ENCODE measurements at places on chromosomes 1 and 21.

- no peak for DNase-seq
These were observed 1.6 kb downstream of the DONSON start for GRCh38 chr21:33586927-33587326.

DNA sequence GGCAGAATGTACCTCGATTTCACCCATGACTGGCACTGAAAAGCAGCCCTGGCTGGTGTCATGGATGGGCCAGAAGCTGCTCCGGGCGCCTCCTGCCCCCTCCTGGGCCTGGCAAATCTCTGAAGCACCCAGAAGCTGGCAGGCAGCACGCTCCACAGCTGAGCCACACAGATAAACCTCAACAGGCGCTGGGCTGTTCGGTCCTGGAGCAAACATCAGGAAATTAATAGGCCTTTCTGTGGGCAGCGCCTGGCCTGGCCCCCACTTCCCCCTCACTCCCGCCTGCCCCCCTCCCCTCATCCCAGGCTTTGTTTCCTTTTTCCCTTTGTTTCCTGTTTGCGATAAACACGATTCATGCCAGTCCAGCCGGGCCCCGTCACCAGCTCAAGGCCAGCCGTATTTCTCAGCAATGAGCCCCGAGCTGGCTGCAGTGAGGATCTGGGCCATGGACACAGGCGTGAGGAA lies 20.1 kb upstream of the DISP3 start:
- no peak for DNase-seq

DNA sequence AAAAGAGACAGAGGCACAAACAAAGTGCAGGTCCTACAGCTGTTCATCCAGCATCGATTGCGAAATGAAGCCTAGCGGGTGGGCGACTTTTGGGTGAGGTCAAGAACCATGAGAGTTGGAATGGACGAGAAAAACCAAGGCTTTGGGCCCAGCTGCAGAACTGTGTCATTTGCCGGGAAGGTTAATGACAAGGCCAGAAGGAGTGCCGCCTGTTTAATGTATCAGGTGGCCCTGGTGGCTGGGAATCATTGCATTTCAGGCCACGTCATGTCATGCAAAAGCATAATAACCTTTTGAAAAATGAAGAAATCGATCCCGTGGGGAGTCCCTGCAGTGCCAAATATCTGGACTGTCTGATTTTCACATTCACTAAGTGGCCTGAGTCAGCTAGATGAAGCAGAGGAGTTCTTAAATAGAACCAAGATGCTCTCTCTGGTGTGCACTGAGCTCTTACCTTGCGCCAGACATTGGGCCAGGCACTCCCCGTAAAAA lies 8.1 kb upstream of the RCC2 start:
- DNase-seq: no peak

DNA sequence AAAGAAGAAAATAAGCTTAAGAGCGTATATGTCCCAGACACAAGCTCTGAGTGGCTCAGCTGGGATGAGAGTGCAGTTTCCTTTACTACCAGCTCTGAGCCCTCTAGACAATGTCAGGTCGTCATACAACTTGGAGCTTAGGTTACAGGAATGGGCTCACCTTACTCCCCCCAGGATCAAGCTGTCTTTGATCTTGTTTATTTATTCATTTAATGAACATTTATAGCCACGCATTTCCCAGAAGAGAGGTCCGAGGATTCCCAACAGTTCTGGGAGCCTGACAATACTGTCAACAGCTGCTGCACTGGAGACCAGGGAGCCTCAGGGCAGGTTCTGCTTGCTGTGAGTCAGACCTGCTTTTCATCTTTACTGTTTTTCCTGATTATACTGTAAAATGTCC lies 378.9 kb downstream of the PLPP3 start:
- no peak for DNase-seq

GRCh38 chr1:243819438-243819839 lies 30.6 kb downstream of the AKT3 start:
- no peak for DNase-seq

- DNase-seq: no peak
These were observed 2.3 kb upstream of the RGS13 start for GRCh38 chr1:192633533-192634253.

DNA sequence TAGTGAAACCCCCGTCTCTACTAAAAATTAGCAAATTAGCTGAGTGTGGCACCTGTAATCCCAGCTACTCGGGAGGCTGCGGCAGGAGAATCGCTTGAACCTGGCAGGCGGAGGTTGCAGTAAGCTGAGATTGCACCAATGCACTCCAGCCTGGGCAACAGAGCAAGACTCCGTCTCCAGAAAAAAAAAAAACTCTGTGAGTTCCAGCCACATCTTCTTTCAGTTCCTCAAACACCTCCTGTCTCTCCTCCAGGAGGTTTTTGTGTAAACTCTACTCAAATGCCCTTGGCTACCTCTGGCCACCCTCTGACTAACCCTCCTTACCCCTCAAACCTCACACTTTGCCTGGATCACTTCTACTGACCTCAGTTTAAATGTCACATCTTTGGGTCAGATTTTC lies 38.1 kb downstream of the RCSD1 start:
- no peak for DNase-seq

GRCh38 chr1:45393718-45394302 lies 53.6 kb upstream of the MUTYH start:
- no peak for DNase-seq

DNA sequence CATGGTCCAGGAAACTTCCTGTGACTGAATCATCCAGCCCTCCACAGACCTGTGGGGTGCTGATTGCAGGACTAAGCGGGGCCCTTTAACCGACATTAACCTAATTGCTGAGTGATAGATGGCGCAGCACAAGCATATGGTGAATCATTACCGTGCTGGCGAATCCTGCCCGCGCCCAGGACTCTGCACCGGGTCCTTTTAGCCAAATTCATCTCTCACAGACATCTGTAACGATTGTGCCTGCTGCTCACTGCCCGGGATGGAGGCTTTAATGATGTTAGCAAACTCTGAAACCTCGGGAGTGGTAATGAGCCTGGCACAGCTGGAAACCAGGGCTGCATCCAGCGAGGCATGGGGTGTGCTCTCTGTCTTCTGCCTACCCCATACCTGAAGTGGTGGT lies 147.3 kb upstream of the CD34 start:
- no peak for DNase-seq

DNA sequence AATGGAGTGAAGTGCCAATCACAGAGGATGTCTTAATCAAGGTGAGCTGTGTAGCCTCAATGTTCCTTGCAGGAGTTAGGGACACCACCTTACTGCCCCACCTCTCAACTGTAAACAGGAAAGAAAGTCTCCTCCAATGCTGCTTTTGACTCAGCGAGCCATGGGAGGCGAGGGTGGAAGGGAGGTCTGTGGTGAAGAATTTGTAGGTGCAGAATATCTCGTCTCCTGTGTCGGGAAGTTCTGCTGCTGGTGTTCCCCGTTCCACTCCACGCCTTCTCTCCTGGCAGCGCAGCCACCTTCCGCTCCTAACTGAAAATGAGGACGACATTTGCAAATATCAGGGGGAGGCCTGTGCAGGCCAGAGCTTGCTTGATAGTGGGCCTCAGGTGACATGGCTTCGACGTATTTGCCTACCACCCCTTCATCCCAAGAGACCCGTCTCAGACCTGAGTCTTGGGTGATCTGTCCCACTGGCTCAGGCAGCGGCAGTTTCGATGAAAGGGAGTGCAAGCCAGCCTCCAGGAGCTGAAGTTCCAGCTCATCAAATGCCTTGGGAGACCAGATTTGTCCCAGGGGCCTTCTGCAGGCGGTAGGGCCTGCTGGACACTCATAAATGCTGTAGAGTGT lies 368.3 kb upstream of the C1orf174 start:
- no peak for DNase-seq
